ENCODE measurements at places on chromosomes 12 and 14.
A peak's percentile ranks its signal among the peaks of the same experiment; 100 is the strongest.

DNA sequence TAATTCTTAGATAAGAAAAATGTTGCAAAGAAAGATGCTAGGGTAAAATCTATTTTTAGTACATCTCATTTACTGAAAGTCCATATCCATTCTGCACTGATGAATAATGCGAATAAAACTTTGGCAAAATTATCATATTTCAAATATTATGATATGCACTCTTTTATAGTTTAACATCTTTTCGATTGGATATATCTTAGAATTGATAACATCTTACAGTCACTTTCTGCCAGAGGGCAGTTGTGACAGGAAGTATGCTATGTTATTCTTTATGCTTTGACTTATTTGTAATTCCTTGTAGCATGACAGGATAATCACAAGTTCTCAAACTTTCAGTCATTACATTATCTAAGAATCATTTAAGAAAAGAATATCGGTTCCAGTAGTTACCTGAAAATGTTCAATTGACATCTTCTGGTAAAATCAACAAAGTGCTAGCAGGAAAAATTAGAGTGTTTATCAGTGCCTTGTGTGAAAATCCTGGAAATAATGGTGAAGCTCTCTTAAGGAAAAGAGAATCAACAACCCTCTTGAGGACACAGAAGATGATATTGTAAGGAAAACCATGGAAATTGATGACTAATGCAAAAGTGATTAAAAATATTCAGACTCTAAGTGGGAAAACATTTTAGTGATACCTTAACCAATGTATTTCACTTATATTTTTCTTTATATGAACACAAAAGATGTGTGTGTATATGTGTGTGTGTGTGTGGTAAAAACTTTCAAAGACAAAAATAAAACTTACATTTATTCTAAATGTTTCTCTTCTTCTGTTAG, 95.5 kb downstream of the SLC6A15 start:
- no peak for DNase-seq

DNA sequence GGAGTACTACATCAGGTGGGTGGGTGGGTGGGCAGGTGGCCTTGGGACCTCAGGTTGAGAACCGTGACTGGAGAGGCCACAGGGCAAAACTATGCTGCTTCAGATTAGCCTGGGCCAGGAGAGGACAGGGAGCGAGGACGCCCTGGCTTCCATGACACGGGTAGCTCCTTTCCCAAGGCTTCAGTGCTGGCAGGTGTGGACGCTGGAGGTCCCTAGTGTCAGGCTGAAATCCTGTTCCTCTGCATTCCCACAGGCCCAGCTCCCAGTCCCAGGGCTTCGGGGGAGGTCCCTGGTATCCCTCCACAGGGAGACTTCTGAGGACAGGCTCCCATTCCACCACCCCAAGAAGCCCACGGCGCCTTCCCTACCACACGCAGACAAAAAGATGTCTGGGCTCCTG, 31.6 kb downstream of the CCDC92 start:
- DNase-seq, result no peak

DNA sequence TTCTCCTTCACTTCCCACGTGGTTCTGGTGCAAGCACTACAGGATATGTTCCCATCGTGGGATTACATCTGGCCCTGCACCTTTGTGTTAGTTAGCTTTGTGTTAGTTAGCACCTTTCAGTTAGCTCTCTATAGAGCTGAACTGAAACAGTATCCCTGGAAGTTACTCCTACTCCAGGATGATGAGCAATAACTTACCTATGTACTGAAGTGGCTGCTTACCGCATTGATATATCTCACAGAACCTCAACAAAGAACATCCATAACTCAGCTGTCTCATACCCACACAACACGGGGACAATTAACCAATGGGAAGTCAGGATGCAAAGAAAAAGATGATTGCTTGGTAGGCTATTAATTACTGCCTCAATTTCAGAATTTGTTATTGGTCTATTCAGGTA, 146.6 kb downstream of the ASCL4 start:
- no peak for DNase-seq

- DNase-seq, result no peak
Observed at GRCh38 chr14:105168979-105169507, 467 bp upstream of the JAG2 start.

DNA sequence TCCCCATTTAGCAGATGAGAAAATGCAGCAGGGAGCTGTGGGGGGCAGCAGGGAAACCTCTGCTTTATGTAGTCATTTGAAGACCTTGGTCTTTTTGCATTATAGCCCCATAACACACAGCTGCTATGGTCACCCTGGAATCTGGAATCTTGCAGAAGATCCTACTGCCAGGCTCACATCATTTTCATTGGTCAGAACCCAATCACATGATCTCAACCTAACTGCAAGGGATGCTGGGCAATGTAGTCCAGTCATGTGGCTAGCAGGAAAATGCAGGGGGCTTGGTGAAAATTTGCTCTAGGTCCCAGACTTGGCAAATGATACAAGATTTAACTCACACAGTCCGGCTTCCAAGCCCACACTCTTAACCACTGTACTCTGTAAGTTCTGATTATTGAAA, 1028.7 kb downstream of the AACS start:
- no peak for DNase-seq

DNA sequence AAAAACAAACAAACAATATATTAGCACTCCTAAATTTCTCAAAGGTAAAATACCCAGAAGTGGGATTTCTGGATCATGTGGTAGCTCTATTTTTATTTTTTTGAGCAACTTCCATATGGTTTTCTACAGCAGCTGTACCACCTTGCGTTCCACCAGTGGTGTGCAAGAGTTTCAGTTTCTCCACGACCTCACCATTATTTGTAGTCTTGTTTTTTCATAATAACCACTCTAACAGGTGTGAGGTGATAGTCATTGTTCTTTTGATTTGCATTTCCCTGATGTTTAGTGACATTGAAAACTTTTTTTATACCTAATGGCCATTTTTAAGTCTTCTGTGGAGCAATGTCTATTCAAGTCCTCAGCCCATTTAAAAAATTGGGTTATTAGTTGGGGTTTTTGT, 127.3 kb upstream of the SLC38A2 start:
- no peak for DNase-seq

DNA sequence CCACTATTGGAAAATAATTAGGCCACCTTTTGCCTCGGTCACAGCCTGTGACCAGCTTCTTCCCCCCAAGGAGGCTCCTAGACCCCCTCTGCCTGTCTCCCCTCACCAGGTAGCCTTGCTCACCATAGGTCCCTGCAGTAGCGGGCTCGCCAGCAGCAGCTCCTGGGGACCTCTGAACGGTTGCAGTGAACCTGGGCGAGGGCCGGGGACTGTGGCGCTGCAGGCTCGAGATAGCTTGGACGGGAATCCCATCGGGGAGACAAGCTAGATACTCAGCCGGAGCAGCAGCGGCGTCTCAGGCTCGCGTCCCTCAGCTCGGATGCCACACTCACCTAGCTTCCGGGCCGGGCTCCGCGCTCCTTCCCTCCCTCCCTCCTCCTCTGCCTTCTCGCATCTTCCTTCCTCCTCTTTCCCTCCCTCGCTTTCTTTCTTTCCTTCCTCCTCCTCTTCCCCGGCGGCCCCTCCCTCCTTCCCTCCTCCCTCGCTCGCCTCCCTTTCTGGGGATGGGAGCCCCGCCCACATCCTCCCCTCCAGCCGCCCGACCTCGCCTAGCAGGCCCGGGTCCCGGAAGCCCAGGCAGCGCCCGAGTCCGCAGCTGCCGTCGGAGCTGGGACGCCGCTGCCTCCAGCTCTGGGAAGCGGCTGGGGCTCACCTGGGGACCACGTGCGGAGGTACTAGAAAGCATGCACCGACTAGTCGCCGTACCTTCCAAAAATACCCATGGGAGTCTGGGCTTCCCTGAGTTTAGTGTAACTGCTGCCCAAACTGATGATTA, at the start of gene BMP4:
Gene BMP4, minus strand, starts transcription at position 399 of the 775 bp plus-strand sequence. CDS start 4,603 bp downstream, outside the sequence.
- peak; percentile 74 for DNase-seq

GRCh38 chr14:91749868-91750267, 18.0 kb upstream of the CATSPERB start:
- DNase-seq, result no peak

- peak; percentile 12 for DNase-seq
Observed at GRCh38 chr12:51082561-51083125, 753 bp downstream of the CSRNP2 start.

- DNase-seq, result no peak
Observed at GRCh38 chr12:24803430-24804245, 145.3 kb downstream of the BCAT1 start.

DNA sequence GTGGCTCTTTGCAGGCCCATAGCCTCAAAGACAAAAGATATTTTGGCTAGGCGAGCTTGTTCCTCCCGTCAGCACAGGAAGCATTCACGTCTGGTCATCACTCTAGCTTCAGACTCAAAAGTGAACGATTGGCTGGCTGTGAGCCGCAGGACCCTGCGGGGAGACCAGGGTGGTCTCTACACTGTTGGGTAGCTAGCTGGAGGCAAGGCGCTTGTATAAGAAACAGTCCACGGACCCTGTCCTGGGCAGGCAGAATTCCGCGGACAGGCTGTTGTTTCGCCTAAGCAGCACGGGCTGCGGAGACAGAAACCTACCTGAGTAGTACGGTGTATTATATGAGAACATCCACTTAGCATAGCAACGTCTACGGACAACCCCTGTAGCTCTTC, 29.6 kb downstream of the WBP11 start:
- DNase-seq, result no peak

DNA sequence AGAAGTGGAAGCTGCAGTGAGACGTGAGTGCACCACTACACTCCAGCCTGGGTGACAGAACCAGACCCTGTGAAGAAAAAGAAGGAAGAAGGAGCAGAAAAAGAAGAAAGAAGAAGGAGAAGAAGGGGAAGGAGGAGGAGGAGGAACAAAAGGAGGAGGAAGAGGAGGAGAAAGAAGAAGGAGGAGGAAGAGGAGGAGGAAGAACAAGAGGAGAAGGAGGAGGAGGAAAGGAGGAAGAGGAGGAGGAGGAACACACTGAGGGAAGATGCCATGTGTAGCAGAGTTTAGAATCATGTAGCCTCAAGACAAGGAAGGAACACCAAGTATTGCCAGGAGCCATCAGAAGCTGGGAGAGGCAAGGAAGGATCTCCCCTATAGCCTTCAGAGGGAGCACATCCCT, 241.5 kb downstream of the KSR2 start:
- no peak for DNase-seq

DNA sequence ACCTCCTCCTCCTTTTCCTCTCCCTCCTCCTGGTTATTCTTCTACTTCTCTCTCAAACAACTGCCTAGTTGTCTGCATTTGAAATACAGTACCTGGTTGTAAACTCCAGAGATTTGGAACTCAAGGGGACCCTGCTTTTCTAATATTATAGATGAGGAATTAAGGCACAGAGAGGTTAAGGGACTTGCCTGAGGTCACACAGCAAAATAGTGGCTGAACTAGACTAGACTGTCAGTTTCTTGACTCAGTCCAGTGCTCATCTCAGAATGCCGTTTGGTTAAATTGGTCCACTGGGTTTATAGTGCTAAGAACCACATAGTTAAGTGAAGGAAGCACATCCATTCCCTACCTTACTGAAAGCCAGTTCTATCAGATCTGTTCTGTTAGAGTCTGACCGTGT, 105.9 kb upstream of the VASH1 start:
- no peak for DNase-seq

DNA sequence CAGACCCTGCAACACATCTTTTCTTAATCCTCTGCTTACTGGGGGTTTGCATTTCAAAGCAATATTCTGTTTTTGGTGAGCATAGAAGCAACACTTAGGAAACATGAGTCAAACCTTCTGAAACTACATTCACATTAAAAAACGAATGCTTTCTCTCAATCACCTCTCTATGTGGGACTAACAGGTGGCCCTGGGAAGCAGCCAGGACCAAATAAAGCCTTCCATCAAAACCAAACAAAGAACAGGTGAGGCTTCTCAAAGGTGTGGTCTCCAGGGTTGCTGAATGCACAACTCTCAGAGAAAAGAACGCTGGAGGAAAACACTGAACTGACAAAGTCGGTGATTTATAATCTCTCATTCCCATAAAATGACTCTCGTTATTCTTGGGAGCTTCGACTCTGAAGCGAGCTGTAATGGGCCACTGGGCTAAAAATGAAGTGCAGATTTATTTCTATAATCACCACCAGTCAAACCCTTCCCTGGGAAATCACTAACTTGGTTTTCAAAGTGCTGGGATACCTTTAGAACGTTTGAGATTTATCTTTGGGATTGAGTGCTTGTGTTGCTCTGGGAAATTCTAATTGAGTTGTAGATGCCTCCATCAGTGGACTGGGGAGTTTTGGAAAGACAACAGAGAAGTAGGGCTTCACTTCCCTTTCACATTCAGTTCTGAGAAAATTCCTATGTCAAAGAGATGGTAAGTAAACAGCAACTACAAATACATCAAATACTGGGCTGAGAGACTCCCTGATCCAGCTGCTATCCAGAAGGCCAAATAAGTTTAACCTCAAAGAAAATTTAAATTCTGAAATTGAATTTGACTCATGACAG, 262.0 kb upstream of the TMPO start:
- DNase-seq, result no peak

GRCh38 chr14:65469903-65470302, 57.4 kb downstream of the FUT8 start:
- DNase-seq, result no peak

DNA sequence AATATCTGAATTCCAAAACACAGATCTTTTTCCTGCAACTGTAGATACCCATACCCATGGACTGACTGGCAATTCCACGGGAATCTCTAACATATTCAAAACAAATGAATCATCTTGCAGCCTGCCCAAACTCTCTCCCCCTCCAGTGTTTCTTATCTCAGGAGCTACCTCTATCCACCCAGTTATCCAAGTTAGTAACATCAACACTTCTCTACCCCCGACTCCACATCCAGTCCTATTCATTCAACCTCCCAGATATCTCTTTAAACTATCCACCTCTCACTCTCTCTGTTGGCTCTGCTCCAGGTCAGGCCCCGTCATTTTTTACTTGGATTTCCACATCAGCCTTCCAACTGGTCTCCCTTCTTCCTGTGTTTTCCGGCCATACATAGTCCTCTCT, 6.7 kb upstream of the KCNH5 start:
- DNase-seq, result no peak

- DNase-seq, result no peak
Observed at GRCh38 chr14:25953532-25954139, 644.2 kb downstream of the NOVA1 start.

- no peak for DNase-seq
Observed at GRCh38 chr14:55592436-55592835, 12.4 kb downstream of the KTN1 start.

DNA sequence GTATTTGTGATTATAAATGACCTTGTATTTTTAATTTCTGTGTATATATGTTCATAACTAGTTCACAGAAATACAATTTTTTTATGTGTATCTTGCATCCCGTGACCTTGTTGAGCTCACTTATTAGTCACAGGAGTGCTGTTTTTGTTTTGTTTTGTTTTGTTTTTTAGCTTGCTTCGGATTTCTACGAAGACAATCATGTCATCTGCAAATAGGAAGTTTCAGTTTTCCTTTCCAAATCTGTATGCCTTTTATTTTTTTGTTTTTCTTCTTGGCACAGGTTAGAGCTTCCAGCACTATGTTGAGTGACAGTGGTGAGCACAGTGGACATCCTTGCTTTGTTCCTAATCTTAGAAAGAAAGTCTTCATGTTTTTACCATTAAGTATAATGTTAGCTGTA, 229.2 kb upstream of the GARIN6 start:
- no peak for DNase-seq

GRCh38 chr12:23816394-23816851, 133.0 kb downstream of the SOX5 start:
- no peak for DNase-seq
